NCI-H2081 treated with DMSO at 0.1 percent for 48 hours (cell line): ENCODE measurements at places on chromosomes 16 and 17.

DNA sequence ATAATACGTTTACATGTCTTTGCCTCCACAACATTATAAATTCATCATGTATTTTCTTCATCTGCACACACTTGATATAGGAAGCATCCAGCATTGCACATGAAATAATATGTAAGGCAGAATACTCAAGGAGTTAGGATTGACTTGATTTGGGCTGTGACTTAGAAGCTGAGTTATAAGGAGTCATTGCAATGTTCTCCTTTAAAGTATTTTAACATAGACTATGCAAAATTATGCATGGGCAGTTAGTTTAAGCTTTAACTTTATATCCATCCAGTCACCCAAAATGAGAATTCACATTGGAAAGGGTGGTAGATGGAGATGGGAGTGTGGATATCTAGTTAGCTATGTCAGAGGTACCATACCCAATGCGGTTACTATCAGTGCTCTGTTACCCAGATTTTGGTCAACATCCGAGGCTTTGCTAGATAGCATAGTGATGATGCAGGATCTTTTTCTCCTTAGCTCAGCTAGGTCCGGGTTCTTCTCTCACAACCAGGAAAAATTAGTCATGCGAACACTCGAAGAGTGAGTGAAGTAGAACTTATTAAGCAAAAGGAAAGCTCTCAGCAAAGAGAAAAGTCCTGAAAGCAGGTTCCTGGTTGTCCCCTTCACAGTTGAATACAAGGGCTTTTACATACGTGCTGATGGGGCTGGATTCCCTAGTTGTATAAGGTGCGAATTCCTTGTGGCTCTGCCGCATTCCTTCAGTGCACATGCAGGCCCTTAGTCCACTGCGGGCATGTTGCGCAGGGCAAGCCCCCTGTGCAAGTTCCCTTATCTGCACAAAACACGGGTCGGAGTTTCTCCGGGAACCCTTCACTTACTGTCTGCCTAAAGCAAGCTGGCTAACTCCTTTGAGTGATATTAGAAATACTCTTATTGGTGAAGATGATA, 73.1 kb upstream of the FAM20A start:
- DNase-seq: no peak

- no peak for DNase-seq
Observed at GRCh38 chr16:20310421-20311395, 16.6 kb downstream of the GP2 start.

GRCh38 chr17:39122991-39123390, 28.4 kb downstream of the PLXDC1 start:
- no peak for DNase-seq

GRCh38 chr17:34091975-34092374, 163.1 kb upstream of the CCL2 start:
- no peak for DNase-seq

- no peak for DNase-seq
Observed at GRCh38 chr16:50708373-50709060, 15.1 kb downstream of the NOD2 start.

GRCh38 chr16:86697715-86698114, 119.4 kb downstream of the FOXL1 start:
- DNase-seq: no peak

GRCh38 chr16:29815032-29815721, 775 bp upstream of the PAGR1 start:
- DNase-seq: no peak

GRCh38 chr16:11118479-11118878, 137.5 kb downstream of the SOCS1 start:
- no peak for DNase-seq

DNA sequence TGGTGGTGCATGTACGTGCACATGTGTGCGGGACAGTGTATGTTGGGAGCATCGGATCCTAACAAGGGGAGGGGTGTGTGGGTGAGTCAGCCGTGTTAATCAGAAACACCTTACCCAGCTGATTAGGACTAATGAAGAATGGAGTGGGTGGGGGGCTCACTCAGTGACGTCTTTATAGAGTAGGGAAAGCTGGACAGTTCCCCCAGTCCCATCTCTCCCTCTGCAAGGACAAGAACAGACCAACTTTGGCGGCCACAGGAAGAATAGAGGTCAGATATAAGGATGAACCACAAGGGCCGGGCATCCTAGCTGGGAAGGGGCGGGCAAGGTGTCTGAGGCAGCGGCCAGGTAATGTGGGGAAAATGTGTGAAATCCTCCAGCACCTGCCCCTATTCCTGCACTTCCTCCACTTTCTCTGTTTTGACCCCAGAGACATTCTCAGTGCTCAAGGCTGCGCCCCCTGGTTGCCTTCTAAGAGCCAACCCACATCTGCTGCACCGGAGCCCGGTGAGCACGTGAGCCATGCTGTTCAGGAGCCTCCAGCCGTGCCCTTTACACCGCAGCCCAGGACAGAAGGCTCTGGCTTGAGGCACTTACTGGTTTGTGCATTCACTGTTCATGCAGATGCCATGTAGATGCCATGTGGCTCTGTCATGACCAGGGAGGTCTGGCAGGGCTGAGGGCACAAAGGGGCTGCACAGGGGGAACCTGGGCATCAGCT, 18.9 kb upstream of the TBX21 start:
- DNase-seq: no peak

DNA sequence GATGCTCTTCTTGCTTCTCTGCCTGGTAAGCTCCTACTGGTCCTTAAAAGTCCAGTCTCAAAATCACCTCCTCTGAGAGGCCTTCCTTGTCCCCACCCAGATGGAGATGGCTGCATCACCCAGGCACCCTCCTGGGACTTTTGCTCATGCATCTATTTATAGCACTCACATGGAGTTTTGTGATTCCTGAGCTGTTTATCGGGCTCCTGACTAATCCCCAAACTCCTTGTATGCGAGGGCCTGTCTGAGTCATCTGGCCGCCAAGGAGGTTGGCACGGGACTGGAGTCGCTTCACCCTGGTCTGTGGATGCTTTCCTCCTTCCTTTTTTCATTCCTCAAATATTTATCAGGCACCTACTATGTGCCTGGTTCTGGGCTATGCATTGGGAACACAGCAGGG, 2.3 kb upstream of the MAP2K3 start:
- DNase-seq: no peak
